T-helper 9 cell (primary cell): ENCODE measurements at places on chromosomes 1 and 21.

DNA sequence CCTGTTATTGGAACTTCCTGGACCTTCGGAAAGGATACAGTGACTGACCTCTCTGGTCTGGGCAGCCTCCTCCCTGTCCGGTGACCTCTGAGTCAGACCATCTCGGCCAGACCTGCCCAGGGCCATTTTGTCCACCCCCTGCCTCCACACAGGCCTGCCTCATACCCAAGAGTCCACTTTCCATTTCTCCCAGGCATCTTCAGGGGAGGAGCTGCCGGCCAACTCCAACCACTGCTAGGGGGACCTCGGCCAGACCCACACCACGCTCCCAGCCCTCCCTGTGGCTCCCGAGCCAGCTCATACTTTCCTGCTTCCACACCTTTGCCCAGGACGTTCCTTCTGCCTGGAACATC, 29.5 kb upstream of the RUNX3 start:
- no peak for DNase-seq

DNA sequence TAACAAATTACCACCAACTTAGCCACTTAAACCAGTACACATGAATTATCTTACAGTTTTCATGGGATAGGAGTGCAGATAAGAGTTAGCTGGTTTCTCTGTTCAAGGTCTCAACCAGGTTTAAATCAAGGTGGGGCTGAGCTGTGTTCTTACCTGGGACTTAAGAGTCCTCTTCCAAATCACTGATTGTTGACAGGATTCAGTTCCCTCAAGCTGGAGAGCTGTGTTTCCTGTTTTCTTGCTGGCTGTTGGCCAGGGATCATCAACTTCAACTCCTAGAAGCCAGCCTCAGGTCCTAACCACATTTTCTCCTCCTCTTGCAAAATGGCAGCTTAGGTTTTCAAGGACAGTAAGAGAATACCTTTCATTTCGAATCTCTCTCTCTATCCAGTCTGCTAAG, 123.8 kb upstream of the CHRM3 start:
- no peak for DNase-seq

DNA sequence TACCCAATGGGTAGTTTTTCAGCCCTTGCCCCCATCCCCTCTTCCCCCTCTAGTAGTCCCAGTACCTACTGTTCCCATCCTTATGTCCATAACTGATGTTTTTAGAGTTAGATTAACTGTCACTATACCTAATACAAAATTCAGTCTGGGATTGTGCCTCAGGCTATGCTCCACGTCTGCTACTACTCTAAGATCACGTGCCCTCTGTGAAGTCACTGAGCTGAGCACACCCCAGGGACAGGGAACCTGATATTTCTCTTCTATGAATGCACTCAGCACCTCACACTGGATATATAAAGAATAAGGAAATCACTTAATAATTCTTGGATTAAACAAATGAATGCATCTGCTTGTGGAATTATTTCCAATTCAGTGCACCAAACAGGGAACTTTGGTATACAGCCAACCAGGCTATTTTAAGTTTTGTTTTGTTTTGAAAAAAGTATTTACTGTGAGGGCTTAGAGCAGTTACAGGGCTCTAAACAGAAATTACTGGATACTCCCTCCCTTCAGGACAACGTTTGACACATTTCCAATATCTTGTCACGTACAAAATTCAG, 307.9 kb downstream of the SMYD3 start:
- DNase-seq, result no peak

DNA sequence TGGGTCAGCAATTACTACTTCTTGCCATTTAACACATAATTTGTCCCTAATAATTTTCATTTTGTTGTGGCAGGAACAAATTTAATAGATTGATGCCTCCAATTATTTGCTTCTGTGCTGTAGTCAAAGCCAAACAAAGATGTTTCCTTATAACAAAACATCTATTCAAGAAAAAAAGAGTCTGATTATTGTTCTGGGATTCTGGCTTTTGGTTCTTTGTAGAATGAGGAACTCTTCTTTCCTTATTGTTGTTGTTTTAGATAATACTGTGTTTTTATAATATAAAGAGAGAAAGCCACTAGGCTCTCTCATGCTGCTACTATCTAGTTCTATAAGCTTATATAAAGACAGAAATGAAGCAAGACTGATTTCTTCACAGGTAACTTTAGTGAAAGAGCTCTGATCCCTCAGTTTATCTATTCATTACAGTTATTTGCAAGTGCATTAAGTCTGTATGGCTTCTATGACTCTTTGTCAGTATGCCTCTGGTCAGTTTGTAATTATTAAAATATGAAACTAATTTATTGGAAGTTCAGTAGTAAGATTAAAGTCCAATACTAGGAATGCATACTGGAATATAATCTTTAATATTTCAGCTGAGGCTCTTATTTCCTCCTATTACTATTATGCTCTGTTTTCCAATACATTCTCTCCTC, 37.4 kb downstream of the PRKACB start:
- DNase-seq, result no peak

GRCh38 chr1:1038694-1039093, 18.8 kb downstream of the AGRN start:
- DNase-seq, result no peak

GRCh38 chr1:79460773-79461436, 454.4 kb upstream of the ADGRL4 start:
- DNase-seq, result no peak
